ENCODE measurements at places on chromosomes 5 and 9.

DNA sequence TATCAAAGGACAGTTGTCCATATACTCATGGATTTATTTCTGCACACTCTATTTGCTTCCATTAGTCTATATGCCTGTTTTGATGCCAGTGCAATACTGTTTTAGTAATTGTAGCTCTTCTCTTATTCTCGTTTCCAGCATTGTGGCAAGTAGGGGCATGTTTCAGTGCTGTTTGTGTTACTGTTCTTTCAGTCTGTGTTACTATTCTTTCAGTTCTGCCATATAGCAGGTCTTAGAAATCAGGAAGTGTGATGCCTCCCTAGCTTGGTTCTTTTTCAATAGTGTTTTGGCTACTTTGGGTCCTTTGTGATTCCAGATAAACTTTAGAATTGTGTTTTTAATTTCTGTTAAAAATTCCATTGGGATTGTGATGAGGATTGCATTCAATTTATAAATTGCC, 180.5 kb upstream of the PTPRD start:
- DNase-seq = no peak

- DNase-seq = no peak
Observed at GRCh38 chr9:116837018-116837989, 150.2 kb downstream of the TRIM32 start.

DNA sequence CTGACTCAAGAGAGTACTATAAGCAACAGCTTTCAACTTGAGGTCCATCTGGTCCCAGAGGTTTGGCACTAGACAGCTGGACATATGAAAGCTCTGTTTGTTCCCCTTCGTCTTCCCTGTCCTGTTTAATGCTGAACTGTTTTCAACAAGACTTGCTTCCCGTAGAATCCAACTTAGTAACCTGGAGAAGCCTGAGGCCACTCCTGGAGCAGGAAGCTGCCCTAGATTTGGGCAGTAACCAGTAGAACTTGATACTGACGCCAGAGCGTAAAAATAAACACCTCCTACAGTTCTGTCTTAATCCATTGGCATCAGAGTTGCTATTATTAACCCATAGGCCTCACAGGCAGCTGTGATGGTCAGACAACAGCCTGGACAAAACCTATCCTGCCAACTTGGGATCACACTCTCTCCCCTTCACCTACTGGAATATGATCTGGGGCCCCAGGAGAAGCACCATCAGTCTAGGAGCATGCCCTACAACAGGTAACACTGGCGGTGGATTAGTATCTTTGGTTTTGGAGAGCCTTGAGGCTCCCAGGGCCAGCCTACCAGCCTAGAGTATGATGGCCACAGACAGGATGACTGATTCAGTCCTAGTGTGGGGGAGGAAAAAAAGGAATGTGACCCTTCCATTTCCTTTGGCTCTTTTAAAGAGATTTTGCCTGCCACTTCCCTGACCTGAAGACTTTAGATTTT, 29.2 kb downstream of the RUSC2 start:
- peak; percentile 83 for DNase-seq

DNA sequence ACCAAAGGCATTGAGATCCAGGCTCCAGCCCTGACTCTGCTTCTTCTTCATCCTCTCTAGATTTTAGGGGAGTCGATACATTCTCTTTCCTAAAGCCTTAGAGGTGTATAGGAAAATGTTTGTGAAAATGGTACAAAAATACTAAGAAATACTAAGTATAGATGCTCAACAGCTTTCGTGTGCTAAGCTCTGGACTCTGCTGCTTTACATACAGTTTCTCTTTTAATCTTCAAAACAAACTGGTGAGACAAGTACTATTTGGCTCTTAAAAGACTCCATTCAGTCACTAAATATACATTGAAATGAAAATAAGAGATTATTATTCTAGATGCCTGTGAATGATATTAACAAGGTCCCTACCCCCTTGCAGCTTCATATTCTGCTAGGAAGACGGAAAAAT, 174.5 kb upstream of the TRPM3 start:
- no peak for DNase-seq

DNA sequence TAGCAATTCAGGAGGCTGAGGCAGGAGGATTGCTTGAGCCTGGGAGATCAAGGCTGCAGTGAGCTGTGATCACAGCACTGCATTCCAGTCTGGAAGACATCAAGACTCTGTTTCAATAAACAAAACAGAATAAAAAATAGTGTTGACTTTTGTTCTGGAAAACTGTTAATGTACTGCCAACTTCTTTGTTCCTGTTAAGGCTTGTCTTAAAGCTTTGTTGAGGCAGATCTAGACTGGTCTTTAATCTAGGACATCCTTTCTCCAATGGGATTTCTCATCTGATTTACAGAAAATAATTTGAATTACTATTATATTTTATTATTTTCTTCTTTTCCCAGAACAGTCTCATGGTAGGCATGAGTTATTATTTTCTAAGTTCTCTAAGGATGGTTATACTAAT, 26.0 kb downstream of the BDP1 start:
- DNase-seq = no peak

- no peak for DNase-seq
Observed at GRCh38 chr9:5896863-5897262, 6.2 kb downstream of the MLANA start.

- DNase-seq = no peak
Observed at GRCh38 chr5:169442403-169442874, 141.1 kb upstream of the SPDL1 start.

- DNase-seq = no peak
Observed at GRCh38 chr5:172548981-172549687, 91.9 kb upstream of the NEURL1B start.

DNA sequence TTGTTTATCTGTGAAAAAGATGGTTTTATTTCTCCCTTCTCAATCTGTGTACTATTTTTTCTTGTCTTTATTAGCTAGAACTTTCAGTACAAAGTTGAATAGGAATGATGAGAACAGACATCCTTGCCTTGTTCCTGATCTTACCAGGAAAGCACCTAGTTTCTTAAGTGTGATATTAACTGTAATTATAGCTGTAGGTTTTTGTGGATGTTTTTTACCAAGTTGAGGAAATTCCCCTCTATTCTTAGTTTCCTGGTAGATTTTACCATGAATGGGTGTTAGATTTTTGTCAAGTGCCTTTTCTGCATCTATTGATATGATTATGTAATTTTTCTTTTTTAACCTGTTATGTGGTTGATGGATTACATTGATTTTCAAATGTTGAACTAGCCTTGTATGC, 68.7 kb downstream of the KCNN2 start:
- DNase-seq = no peak

DNA sequence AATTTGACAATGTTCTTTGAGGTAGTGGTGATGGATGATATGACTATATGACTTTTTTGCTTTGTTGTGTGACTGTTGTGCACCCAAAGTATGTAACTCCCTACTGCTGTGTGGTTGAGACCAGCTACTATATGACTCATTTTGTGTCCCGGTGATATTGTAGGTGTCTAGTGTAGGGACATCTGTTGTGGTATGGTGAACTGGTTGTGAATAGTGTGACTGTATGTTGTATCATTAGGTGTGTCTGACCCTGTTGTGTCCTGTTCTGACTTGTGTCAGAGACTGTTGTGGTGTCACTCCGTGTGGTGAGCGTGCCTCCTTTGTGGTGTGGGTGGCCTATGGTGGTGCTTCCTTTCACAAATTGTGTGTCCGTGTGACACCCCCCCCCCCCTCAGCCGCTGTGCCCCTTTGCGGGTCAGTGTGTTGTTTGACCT, 11.2 kb upstream of the CXXC5 start:
- DNase-seq = peak; percentile 64

- DNase-seq = peak; percentile 2
Observed at GRCh38 chr5:27598576-27598975, 560.2 kb upstream of the CDH9 start.

DNA sequence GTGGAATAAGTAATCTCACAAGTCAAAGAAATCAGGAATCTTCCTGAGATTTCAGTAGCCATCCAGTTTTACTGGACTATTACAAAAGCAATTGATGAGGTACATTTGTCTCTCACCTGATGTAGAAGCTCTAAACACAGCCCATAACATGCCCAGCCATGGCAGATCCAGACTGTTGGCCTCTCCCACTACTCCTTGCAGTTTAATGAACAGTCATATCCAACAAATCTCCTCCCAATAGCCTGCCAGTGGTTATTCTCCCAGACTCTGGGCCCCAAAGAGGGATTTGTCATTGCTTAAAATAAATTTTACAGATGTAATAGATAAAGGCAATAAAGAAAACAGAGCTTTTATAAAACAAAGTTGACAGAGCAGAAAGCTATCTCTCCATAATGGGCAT, 80.8 kb downstream of the ZNF608 start:
- DNase-seq = no peak

All from ELR (cell line).